GM12878 (cell line): ENCODE measurements at places on chromosomes 5 and 9.

GRCh38 chr5:35598707-35599370 is 18.8 kb upstream of the SPEF2 start:
- no peak for DNase-seq

DNA sequence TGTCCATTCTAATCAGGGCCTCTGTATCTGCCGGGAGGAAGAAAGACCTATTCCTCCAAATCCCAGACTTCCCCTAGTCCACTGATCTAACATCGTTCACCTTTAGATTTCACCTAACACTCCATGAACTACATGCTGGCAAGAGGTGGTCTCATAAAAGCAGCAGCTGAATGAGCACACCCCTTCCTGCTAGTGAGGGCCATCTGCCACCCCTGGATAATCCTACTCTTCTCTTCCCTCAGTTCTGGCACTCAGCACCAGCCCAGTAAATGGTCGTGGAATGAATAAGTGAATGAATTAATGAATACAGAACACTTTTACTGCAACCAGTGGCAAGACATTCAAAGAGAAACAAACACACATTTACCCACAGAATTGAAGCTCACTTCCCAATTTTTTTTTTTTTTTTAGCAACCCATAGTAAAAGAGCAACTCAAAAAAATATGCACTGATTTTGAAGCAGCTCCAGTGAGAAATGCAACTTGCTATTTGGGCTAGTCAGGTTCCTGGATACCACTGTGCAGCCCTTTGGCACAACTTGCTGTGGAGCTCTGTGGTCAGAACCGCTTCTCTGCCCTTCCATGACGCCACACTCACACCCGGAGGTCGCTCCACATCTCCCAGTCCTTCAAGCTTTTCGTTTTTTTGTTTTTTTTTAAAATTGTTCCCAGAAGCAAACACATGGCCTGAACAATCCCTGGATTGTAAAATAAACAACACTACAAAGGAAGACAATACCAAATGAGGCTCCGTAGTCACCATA is 6.2 kb downstream of the RNF183 start:
- DNase-seq = no peak

- no peak for DNase-seq
Measured at GRCh38 chr5:74507370-74508005, 133.0 kb downstream of the ENC1 start.

GRCh38 chr5:175288048-175288621 is 155.8 kb downstream of the DRD1 start:
- DNase-seq = no peak

DNA sequence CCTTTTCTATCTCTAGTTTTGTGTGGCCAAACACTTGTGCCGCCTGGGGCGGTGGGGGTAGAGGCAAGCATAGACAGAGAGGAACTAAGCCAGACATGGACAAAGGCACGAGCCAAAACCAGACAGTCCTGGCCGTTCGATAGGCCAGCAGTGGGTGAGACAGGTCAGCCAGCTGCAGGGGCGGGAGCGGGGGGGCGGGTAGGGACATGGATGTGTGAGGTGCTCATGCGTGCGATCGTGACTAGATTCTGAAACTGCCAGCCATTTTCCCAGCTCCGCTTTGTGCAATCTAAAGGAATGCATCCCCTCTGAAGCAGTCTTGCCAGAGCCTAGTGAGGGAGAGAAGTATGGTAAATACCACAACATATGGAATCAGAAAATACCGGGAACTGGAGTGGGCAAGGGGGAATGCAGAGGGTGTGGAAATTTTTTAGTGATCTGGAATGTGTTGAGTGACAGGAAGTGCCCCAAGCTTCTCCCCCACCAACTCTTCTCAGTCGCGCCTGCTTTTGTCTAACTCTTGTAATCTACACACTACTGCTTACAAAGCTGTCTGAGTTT is 111.9 kb downstream of the NR6A1 start:
- DNase-seq = peak; percentile 81

- DNase-seq = no peak
Measured at GRCh38 chr5:113389116-113389515, 45.7 kb downstream of the TSSK1B start.

GRCh38 chr5:37615184-37615583 is 224.7 kb downstream of the GDNF start:
- no peak for DNase-seq

GRCh38 chr5:61732796-61733195 is 400.7 kb downstream of the ZSWIM6 start:
- DNase-seq = no peak

GRCh38 chr5:128498844-128499455 is 39.1 kb downstream of the FBN2 start:
- no peak for DNase-seq
